ENCODE measurements at places on chromosomes 6 and 20. TPM values are rescaled to one million over a fixed set of nuclear protein-coding genes. Genes with fewer than 3 reads are reported as not detected.

DNA sequence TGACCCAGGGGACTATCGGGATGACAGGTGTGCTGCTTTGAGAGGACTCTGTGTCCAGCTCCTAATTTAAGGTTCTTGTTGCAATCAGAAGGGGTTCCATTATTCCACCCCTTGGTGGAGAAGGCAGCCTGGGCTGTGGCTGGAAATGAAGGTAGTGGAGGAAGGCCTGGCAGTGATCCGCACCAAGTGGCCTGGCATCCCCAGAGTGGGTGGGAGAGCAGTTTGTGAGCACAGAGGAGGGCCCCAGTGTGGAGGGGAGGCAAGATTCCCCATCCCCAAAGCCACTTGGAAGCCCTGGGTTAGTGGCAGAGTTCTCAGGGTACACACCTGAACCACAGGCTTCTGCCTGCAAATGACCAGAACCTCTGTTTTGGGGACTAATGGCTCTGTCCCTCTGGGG is 2.3 kb downstream of the TGM3 start:
- no peak for DNase-seq
- H3K27me3 ChIP-seq, result no peaks in the 10 kb centered on the region
- H3K4me1 ChIP-seq, result peaks cover 57% of the 10 kb centered on the region
- H3K4me3 ChIP-seq, result no peak overlapping the region
- no peaks in the 10 kb centered on the region for H3K36me3 ChIP-seq

GRCh38 chr20:22366631-22367030 is 217.7 kb downstream of the FOXA2 start:
- H3K36me3 ChIP-seq, result no peaks in the 10 kb centered on the region
- no peak overlapping the region for H3K27ac ChIP-seq
- no peak overlapping the region for H3K4me3 ChIP-seq
- DNase-seq, result no peak
- H3K27me3 ChIP-seq, result no peaks in the 10 kb centered on the region

DDRGK1 gene
- polyA plus RNA-seq, result 42.6 TPM

DNA sequence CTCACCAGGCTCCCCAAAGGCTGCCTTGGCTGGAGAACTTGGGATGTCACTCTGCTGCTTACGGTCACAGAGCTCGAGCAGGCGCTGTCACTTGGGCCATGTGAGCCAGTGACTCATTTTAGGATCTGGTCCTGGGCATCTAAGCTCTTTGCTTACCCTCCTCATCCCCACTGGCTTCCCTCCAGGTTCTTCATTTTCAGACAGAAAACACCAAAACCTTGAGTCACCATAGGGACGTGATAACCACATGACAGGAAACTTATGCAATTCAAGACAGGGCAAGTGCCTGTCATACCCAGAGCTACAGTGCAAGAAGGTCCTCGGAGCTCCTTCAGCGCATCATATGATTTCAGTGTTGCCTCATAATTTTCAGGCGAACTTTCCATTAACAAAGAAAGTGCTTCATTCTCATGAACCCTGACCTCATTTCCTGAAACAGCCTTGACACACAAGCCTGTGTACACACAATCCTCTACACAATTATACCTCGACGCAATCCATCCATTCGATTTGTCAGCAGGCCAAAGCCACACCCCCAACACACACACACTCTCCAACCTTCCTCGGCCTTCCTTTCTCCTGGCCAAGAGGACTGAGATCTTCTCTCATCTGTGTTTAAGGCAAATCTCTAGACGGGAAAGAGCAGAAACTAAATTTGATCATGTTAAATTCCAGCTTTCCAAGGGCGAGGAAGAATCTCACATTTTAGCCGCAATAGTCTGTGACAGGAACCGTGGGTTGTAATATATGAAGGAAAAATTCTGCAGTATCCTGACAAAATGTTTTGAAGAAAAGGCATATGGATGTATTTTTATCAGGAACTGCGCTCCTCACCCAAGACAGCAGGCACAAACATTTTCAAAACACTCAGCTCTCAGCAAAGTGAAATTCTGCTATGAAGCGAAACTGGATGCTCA is 25.3 kb downstream of the TBC1D7 start:
- peak overlapping the region; percentile 96 for H3K27ac ChIP-seq
- no peaks in the 10 kb centered on the region for H3K27me3 ChIP-seq
- DNase-seq, result peak; percentile 99

DNA sequence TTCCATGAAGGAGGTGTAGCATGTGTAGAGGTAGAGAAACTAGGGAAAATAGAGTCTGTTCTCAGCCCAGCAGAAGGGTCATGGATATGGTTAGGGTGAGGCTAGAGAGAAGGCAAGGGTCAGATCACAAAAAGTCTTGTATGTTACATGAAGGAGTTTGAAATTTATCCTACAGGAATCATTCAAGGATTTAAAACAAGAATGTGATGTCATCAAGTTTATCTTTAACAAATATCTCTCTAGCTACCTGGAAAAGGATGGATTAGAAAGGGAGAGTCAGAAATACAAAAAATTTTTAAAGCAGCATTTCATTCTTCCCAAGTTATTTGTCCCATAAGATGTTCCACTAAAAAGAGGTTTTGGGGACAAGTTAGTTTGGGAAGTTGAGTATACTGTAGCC is 4.4 kb upstream of the CHD6 start:
- no peaks in the 10 kb centered on the region for H3K36me3 ChIP-seq
- no peak for DNase-seq
- no peaks in the 10 kb centered on the region for H3K27me3 ChIP-seq

TAGAP gene
- 299 TPM for polyA plus RNA-seq

PRDM13 gene
- polyA plus RNA-seq, result not detected

DNA sequence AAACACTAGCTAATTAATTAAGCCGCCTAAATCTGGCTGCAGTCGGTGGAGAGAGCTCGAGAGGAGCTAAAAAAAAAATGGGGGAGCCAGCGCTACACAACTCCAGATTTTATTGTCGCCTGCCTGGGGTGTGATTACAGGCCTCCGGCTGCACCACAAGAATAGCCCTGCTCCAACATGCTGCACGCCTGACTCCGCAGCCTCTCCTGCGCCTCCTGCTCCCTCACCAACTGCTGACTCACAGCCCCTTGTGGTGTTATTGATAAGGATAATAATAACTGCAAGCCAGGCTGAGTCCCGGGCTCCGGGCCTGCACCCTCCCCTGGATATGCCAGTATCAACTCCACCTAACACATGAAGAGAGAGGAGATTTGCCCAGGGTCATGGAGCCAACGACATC is 16.8 kb downstream of the SIRPA start:
- no peaks in the 10 kb centered on the region for H3K27me3 ChIP-seq
- H3K4me3 ChIP-seq, result no peak overlapping the region

GRCh38 chr6:150466196-150466595 is 97.4 kb downstream of the IYD start:
- no peaks in the 10 kb centered on the region for H3K4me1 ChIP-seq
- H3K27me3 ChIP-seq, result no peaks in the 10 kb centered on the region
- DNase-seq, result no peak
- no peaks in the 10 kb centered on the region for H3K36me3 ChIP-seq
- H3K27ac ChIP-seq, result no peak overlapping the region
- no peak overlapping the region for H3K4me3 ChIP-seq

TP53TG5 gene
- polyA plus RNA-seq, result not detected

Measured in CD14-positive monocyte (primary cell).